ENCODE measurements at places on chromosomes 2 and 18. TPM values are rescaled to one million over a fixed set of nuclear protein-coding genes. Genes with fewer than 3 reads are reported as not detected.

The SLC5A7 gene
- 1.3 TPM for total RNA-seq

The SELENOI gene
- 69.2 TPM for total RNA-seq

The DUSP28 gene
- 6.3 TPM for total RNA-seq

The RFX8 gene
- not detected for total RNA-seq

All from parietal lobe (tissue), 2 donors.